Activated T-cell treated with anti-CD3 and anti-CD28 coated beads for 24 hours (primary cell): ENCODE measurements at places on chromosomes 16 and 17.

DNA sequence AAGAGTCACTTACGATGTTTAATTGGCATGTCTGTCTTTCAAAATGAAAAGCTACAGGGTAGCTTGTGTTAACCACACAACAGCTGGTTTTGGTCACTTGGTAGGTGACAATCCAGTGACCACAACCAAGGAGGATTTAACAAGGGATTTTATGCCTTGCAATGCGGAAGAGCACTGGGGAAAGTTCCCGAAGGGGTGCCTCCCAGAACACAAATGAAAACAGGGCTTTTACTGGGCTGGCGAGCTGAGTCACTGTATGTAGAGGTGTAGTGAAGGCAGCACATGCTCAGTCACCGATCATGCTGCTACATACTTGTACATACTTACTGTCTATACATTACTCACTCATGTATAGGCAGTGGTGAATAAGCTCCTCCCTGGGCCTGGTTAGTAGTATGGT lies 483.5 kb downstream of the CDH13 start:
- DNase-seq, result no peak

DNA sequence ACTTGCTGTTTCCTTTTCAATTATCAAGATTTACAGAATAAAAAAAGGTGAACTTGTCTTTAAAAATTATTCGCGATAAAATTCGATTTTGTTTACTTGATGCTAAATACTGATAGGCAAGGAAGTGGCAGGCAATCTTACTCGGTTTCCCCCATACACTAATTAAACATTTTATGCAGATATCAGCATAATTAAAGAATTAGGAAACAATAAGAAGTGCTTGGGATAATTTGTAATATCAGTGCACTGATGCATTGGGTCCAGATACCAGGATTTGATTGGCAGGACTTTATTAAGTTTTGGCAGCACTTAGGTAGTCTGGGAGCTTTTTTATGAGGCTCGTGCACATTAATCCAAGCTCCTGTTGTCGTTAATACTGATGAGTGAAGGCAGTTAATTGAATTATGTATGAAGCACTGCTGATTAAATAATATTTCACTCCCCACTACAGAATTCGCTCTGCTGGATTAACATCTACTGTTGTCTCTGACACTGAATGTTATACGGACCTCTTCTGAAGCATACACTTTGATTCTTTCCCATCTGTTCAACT lies 165.6 kb downstream of the CA10 start:
- DNase-seq, result no peak

DNA sequence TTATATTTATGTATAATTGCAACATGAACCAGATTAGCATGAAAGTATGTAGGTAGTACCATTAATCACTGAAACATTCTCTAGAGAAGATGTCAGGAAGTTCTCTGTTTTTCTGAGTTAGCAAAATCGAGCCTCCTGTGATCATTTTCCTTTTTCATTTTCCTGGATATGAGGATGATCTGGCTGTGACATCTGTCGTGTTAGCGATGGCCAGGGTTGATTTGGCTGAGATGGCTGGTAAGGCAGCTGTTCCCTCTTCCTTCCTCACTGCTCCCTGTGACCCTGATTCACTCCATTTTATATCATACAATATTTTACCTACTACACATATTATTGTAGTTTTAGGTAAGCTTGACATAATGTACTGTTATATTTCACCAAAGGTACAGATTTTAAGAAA lies 10.3 kb downstream of the CNTNAP4 start:
- no peak for DNase-seq

GRCh38 chr16:86571530-86571915 lies 4.9 kb downstream of the FOXC2 start:
- no peak for DNase-seq

DNA sequence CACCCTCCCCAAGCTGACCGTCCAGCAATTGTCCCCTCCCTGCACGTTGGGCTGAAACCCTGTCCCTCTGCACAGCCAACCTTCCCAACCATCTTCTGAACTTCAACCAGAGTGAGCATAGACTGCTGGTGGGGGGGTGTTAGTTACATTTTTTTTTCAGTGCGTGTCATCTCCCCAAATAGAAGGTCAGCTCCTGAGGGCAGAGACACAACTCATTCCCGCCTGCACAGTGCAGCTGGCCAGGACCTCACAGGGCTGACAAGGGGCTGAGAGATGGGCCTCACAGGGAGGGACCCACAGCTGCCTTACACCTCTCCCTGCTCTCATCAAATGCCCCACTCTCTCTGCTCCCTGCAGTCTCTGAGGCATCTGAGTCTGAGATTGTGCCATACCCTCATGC lies 8.4 kb downstream of the SRL start:
- DNase-seq, result no peak
